ENCODE measurements at places on chromosomes 2 and 18.

- DNase-seq, result no peak
These were observed 42.5 kb downstream of the ZEB2 start for GRCh38 chr2:144477281-144477956.

GRCh38 chr18:50749421-50749820 is 70.4 kb downstream of the MRO start:
- DNase-seq, result no peak

GRCh38 chr2:84832772-84833461 is 48.0 kb downstream of the TRABD2A start:
- DNase-seq, result no peak

- no peak for DNase-seq
These were observed 11.1 kb upstream of the FAP start for GRCh38 chr2:162254236-162254871.

DNA sequence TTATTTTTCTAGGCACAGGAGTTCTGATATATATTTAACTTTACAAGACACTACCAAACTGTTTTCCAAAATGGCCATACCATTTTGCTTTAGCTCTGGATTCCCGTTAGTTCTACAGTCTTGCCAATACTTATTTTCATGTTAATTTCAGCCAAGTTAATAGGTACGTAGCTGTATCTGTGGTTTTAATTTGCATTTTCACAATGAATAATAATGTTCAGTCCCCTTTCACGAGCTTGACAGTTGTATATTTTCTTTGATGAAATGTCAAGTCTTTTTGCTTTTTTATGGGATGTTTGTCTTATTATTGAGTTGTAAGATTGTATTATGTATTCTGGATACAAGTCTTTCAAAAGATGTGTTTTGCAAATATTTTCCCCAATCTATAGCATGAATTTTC is 50.6 kb upstream of the GALNT5 start:
- no peak for DNase-seq

Data from stimulated activated CD4-positive, alpha-beta T cell treated with anti-CD3 and anti-CD28 coated beads, Interleukin-4, amount 100 ng/mL, for 48 hours (primary cell).